MG63 (cell line): ENCODE measurements at places on chromosomes 2 and 18. TPM values are rescaled to one million over a fixed set of nuclear protein-coding genes. Genes with fewer than 3 reads are reported as not detected.

- DNase-seq, result peak; percentile 58
Observed at GRCh38 chr2:54387059-54387991, 68.8 kb upstream of the SPTBN1 start.

Gene BOK
- 1.6 and 6.8 TPM in 2 replicates for total RNA-seq

Gene MBD2
- 31.2 and 749 TPM in 2 replicates for total RNA-seq

- no peak for DNase-seq
Observed at GRCh38 chr2:37588316-37588777, 83.1 kb downstream of the CDC42EP3 start.

DNA sequence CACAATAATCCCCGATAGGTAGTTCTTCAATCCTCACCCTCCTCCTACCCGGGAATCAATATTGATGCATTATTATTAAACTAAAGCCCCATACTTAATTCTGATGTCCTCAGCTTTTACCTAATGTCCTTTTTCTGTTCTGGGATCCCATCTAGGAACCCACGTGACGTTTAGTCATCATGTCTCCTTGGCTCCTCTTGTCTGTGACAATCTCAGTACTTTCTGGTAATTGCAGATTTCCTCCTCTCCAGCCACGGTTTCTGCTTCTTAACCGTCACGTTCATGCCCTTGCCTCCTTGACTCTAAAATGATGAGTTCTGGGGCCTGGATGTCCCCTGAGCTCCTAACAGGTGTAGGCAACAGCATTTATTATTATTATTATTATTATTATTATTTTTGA lies 2.9 kb upstream of the DGKD start:
- DNase-seq, result peak; percentile 24

GRCh38 chr2:196851088-196851487 lies 41.9 kb upstream of the C2orf66 start:
- DNase-seq, result no peak

DNA sequence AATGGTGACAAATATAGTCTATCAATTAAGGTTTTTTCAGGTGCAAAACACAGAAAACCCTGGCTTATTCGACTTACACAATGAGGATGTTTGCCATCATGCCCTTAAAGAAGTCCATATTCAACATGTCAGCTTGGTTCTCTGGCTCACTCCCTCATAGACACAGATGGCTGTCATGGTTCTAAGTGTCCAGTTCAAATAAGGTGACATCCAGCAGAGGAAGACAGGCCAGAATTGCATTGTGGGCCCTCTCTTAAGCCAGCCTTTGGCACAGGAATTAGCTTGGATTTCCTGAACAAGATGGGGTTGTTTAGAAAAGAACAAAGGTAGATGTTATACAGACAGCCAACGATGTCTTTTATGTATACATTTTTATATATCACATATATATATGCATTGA lies 18.7 kb upstream of the SLC1A4 start:
- no peak for DNase-seq

Gene MZT2A
- total RNA-seq, result 149 and 245 TPM in 2 replicates

Gene MRO
- total RNA-seq, result 0.07 TPM in 1 of 2 replicates, not detected in the other

DNA sequence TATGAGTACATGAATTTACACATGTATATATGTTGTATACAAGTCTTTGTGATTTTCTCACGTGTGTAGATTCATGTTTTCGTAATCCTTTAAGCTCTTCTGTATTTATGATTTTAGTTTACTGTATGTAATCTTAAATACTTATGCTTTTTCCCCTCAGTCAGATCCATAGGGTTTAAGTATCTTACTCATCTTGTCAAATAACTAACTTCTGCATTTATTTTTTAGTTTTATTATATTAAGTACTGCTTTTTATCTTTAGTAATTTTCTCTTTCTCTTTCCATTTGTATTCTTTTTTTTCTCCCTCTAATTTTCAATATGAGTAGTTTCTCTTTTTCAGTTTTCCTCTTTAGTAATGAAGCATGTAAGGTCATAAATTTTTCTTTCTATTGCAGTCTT lies 179.4 kb downstream of the LCLAT1 start:
- no peak for DNase-seq

- DNase-seq, result no peak
Observed at GRCh38 chr18:39751161-39751560, 2185.6 kb upstream of the CELF4 start.

Gene UGT1A8
- 0.27 and 2.2 TPM in 2 replicates for total RNA-seq

Gene LMAN1
- 79.1 and 127 TPM in 2 replicates for total RNA-seq

- DNase-seq, result no peak
Observed at GRCh38 chr18:54783139-54783538, 45.1 kb upstream of the RAB27B start.

GRCh38 chr2:167579826-167580225 lies 667.6 kb downstream of the STK39 start:
- no peak for DNase-seq

- DNase-seq, result no peak
Observed at GRCh38 chr2:204486805-204487204, 58.5 kb upstream of the PARD3B start.

GRCh38 chr2:62569907-62570841 lies 64.2 kb upstream of the TMEM17 start:
- no peak for DNase-seq

Gene TUBA3D
- total RNA-seq, result not detected in 2 replicates

DNA sequence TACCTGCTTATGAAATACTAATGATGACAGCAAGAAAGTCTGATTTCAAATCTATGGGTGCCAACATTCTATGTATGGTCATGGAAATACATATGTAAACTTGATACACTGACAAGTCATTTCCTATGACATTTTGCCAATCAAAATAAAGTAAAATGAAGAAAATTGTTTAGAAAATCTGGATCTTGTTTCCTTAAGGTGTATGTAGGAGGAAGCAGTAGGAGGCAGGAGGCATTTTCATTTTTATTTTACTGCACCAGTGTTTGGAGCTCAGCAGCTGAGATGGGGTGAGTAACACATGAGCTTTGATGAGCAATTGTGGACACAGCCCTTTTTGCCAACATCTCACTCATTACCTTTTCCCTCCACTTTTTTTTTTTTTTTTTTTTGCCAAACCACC lies 167.0 kb downstream of the AFF3 start:
- DNase-seq, result peak; percentile 76

DNA sequence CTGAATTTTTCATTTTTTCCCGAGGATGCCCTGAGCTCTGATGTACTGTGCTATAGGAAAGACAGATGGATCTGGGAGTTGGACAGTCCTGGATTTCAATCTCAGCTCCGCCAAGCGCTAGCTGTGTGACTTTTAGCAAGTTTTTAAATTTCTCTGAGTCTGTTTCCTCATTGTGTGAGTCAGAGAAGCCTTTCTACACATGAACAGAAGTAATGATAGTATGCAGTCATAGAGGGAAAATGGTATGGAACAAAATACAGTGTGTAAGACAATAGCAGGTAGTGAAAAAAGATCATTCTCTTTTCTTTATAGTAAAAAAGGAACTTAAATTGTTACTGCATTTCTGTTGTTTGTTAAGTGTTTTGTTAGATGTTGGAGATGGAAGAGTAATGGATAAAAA lies 52.4 kb upstream of the PPM1B start:
- no peak for DNase-seq

DNA sequence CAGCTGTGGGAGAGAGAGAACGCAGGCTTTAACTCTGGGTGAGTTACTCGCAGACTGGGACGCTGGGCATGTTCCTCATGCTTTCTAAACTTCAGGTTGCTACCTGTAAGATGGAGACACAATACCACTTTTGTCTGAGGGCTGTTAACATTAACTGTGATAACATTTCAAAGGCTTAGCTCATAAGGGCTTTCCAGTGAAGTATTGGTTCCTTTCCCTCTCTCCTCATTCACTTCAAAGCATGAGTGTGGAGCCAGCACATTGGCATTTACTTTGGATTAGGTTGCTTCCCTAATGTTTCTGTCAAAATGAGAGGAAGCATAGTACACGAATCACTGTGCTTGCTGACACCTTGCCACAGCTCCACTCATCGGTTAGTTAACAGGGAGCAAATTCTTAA lies 30.2 kb downstream of the INSIG2 start:
- DNase-seq, result peak; percentile 42

- DNase-seq, result no peak
Observed at GRCh38 chr2:30486655-30487054, 39.6 kb downstream of the LCLAT1 start.

DNA sequence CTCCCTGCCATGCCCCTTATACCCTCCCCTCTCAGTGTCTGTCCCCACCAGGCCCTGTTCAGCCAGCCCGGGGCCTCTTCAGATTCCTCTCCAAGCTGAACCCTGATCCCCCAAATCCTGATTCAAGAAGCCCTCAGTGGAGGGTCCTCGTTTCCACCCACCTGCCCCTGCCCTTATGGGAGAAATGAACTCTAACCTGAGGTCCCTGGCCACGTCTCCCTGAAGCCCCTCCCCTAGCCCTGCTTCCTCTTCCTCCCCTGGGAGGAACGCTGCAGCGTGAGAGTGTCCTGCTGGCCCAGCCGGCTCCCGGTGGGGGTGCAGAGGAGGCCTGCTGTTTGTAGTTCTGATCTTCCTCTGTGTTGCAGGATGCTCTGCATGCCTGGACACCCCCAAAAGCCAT lies 56.7 kb upstream of the GLI2 start:
- no peak for DNase-seq

- DNase-seq, result no peak
Observed at GRCh38 chr2:48826986-48827385, 71.5 kb upstream of the LHCGR start.

DNA sequence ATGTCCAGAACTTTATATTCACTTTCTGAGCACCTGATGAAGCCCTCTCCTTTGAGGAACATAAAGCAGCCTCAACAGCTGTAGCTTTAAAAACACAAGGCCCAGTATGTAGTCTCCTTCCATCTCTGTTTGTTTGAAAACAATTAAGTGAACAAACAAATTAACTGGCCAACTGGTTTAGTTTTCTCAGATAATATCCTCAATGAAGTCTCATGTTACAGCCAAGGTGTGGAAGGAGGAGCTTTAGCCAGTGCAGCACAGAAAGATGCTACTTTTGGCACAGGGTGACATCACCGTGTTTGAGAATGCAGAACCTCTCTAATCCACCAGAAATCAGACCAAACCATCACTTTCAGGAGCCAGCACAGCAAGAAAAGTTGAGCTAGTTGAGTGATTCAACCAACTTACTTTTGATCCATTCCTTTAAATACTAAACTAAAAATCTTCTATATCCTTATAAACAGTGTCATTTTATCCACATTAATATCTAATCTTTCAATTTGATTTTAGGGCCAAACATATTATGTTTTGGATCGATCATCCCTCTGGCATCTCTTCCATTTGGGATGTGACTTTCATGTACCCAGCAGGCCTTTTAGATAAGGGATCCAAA lies 488.7 kb downstream of the ARHGAP15 start:
- DNase-seq, result no peak

DNA sequence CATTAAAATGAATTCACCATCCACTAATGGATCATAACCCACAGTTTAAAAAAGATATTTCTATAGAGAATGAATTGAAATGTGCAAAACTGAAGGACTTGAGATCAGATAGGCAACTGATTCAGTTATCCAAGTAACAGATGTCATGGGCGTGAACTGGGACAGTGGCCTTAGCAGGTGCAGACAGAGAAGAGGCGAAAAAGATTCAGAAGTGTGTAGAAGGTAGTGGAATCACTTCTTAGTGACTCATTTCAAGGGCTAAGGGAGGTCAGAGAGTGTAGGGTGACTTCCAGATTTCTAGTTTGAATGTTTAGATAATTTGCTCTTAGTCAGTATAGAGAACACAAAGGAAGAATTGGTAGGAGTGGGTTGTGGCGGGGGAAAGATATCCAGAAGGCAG lies 79.7 kb downstream of the EHBP1 start:
- DNase-seq, result no peak

Gene SPR
- 57.7 and 57.8 TPM in 2 replicates for total RNA-seq

DNA sequence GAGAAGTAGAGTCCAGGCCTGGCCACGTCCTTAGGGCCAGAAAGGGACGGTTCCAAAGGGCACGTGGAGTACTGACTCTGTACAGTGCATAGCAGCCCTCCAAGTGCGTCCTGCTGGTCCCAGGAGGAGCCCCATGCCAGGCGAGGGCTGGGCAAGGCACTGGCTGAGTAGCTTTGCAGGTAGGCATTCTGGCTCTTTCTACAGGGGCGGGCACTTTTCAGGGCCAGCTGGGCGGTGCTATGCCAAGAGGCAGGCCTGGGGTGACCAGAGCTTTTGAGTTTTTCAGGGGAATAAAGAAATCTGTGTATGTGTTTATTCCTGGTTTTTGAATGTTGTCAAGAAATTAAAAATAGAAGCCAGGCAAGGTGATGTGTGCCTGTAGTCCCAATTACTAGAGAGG lies 15.4 kb upstream of the GLI2 start:
- DNase-seq, result no peak

GRCh38 chr2:133171393-133172004 lies 396.8 kb downstream of the NCKAP5 start:
- no peak for DNase-seq

GRCh38 chr2:207711750-207712530 lies 500 bp downstream of the CCNYL1 start:
- DNase-seq, result peak; percentile 54

DNA sequence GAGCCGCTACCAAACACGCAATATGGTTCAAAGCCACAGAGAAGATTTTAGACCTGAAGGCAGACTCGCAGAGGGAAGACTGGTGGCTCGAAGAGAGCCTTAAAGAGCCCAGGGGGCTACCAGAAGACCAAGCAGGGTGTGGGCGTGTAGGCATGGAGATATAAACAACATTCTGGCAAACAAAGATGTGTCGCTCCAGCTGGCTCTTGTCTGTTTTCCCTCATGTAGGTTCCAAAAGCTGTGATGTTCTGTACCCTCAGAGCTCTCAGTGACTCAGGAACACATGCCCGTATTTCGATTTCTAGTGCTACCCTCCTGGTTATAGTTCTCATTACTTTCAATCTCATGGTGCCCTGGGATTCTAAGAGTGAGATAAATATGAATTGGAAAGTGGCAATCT lies 44.5 kb downstream of the DOCK10 start:
- no peak for DNase-seq

- no peak for DNase-seq
Observed at GRCh38 chr2:176240301-176240700, 28.9 kb upstream of the MTX2 start.

DNA sequence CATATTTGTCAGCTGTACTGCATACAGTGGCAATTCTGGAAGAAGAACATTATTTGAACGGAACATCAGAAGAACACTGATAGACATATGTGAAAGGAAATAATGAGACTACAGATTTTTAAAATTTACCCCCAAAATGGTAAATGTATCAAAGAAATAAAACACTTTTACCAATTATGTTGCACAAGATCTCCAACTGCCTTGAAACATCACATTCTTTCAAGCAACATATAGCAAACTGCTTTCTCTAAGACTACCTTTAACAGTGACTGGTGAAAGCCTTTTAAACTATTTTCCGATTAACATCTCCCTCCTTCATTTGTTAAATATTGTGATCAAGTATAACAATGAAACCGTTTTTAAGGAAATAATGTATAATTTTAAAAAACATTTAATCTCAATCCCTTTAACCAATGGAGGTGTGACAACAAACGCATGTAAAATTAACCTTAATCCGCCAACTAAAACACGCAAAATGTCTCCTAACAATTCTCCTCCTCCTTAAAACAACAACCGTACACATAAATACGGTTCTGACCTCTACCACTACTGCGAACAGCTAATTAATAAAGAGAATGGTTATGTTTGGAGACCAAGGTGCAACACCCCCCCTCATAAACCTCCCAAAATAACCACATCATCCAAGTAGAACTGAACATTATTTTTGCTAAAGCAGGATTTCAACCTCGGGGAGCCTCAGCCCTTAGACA lies 2.4 kb downstream of the FBXO11 start:
- DNase-seq, result no peak
